Stromal cell of bone marrow (primary cell): ENCODE measurements at places on chromosomes 4 and X.

DNA sequence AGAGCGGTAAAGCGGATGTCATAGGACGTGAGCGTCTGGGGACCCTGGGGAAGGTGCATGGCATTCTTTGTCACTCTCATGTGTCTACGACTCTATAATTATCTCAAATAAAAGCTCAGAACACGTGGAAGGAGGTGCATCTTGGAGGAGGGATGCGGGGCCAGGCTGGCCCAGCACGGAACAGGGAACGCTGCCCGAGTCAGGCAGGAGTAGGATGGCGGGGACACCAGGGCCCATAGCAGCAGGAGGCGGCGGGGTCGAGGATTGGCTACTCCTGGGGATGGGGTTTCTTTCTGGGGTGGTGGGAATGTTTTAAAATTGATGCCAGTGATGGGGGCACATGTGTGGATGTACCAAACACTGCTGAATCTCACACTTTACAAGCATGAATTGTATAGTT, 5.4 kb upstream of the HTRA3 start:
- DNase-seq: no peak

DNA sequence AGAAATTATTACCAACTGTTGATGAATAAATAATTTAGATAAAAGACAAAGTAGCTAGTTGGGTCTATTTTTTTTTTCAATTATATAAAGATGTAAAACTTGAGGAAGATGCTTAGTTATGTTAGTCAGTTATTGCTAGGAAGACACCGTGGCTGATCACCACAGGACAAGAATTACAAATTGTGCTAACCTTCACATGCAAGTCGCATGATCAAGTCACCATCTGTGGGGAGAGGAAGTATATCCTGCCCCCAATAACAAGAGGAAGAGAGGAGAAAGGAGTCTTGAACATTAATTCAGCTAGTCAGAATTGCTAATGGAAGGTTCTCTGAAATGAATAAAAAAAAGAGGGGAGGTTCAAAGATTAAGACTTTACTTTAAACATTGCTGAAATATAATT, 52.3 kb downstream of the CPEB2 start:
- no peak for DNase-seq

DNA sequence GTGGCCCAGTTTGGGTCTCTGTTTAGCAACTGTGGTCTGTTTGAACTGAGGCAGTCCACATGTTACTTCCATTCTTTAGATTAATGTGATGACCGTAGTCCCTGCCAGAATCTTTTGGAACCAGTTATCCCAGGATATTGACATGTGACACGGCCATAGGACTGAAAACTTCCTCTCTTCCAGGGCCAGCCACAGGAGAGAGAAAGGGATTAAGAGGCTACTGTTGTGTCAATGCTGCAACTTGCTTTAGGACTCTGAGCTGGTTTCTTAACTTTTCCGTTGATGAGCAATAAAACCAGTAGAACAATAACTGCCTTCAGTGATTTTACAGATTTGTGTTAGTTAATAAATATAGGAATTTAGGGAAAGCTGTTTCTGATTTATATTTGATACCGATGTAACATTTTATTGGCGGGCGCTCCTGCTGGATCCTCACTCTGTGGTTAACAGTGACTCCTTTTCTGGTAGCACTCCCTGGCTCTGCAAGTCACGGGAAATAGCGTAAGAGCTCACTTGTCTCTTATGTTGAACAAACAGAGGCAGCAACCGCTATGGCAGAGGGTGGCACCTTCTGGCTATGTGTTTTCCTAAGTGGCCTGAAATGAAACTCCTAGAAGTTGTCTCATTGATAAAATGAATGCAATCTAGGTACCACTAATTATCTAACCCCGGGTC, 2.5 kb downstream of the TENM3 start:
- peak; percentile 13 for DNase-seq

GRCh38 chr4:182649698-182650477, 267.3 kb downstream of the DCTD start:
- DNase-seq: no peak

- DNase-seq: no peak
Measured at GRCh38 chr4:95044324-95044837, 286.6 kb downstream of the BMPR1B start.

GRCh38 chr4:70269674-70270073, 27.3 kb downstream of the CSN3 start:
- DNase-seq: no peak

- DNase-seq: no peak
Measured at GRCh38 chr4:181661923-181662322, 581.3 kb upstream of the TENM3 start.

DNA sequence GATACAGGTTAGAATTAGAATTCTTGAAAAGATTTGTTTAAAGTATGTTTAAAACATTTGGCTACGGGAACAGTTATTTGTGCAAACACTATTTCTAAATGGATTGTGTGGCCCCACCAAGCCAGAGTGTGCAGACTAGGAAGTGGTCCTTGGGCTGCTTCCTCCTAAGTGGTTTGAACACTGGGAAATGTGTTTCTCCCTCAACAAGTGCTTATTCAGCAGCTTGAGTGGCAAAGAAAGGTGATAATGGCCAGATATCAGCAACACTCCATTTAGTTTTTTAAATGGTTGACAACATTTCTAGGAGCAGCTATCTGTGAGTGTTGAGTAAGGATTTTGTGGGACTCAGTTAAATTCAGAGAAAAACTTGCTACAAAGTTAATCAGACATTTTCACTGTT, 141.4 kb upstream of the LNX1 start:
- DNase-seq: no peak

DNA sequence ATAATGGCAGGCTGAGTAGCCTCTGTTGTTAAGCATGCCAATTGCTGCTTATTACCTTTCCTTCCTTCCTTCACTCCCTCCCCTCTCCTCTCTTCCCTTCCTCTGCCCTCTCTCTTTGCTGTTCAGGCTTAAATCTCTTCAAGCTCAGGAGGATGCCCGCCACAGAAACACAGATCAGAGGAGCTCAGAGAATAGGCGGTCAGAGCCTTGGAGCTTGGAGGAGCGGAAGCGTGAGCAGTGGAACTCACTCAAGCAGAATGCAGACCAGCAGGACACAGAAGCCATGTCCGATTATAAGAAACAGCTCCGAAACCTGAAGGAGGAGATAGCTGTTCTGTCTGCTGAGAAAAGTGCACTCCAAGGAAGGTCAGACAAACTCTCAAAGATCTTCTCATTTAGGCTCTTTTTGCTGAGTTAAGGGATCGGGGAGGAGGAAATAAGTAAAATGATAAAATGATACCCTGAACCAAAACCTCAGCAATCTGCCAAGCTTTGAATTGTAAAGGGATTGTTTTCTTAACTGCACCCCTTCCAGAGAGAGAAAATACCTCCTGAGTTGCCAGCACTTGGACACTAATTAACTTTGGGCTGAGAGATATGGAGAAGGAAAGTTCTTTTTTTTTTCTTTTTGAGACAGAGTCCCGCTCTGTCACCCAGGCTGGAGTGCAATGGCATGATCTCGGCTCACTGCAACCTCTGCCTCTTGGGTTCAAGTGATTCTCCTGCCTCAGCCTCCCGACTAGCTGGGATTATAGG, 20.9 kb downstream of the SPATA18 start:
- no peak for DNase-seq

GRCh38 chr4:26692014-26692726, 108.3 kb downstream of the TBC1D19 start:
- DNase-seq: no peak

DNA sequence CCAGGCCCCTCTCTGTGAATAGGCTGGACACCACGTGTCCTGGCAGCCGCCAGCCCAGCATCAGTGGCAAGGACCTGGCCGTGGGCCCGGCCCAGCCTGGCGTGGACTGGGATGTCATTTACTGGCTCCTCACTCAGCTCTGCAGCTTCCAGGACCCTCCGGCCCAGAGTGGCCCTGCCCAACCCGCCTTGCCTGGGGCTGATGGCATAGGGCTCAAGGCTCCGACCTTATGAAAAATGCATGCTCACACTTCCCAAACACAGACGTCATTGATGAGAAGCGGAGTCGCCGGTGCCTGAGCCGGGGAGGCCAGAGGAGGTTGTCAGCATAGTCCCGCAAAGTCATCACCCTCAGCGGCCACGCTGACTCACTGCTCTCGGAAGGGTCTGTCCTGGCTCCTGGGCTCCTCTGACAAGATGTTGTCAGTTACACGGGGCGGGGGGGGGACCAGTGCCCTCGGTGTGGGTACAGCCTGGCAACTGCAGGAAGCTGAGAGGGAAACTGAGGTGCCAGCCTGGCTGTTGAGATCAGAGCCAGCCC, 14.3 kb downstream of the CFAP99 start:
- DNase-seq: no peak

- DNase-seq: peak; percentile 67
Measured at GRCh38 chr4:182975806-182976205, 58.6 kb upstream of the DCTD start.

GRCh38 chr4:64495946-64496345, 86.7 kb upstream of the TECRL start:
- no peak for DNase-seq

GRCh38 chr4:37604461-37604860, 81.7 kb downstream of the RELL1 start:
- no peak for DNase-seq

DNA sequence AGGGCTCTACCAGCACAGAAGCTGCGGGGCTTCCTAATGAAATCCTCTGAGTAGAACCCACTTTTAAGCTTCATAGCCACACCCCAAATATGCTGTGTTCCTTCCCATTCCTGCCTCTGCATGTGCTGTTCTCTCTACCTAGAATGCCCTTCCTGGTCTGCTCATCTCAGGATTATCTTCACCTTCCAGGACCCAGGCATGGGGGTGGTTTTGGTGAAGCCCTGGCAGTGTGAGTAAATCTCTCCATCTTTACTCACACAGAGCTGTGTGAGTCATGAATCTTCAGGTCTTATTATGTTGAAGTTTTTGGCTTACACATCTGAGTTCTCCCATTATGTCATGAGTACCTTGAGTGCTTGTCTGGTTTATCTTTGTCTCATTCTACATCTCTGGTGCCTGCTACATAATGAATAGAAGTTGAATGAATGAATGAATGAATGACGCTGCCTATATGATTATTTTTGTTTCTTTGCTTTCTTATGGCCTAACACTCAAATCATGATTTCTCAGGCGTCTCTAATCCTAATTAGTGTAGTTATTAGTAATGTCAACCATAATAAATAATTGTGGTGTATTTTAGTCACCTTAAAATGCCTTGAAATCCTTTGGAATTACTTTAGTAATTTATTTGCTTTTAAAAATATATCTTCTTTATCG, 41.9 kb downstream of the HADH start:
- DNase-seq: no peak

- no peak for DNase-seq
Measured at GRCh38 chr4:144703494-144703893, 57.5 kb downstream of the HHIP start.

DNA sequence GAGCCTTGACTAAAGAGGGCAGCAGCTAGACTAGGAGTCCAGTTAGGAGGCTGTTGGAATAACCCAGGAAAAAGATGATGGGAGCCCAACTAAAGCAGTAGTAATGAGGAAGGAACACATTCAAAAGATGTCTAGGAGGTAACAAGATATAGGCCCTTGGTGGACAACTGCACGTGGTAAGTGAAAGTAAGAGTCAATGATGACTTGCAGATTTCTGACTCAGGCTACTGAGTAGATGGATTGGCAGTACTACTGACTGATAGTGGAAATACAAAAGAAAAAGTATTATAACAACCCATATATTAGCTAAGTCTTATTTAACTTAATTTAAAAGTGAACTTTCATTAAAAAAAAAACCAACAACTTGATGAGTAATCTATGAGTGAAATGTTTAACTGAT, 74.0 kb downstream of the PAK3 start:
- DNase-seq: peak; percentile 3

DNA sequence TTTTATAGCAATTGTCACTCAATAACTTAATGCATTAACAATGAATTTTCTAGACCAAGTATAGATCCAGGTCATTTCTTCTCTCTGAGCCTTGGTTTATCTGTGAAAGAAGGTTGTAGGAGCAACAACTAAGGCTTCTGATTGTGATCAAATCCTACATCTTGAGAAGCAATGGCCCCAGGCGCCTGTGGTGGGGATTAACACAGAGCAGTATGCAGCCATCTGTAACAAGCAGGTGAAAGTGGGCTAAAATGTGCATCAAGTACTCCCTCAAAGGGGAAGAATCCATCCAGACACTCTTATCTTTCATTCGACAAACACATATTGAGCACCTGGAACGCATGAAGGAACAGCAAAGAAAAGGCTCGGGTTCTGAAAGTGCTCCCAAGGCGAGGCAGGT, 19.1 kb upstream of the SETD7 start:
- no peak for DNase-seq

- no peak for DNase-seq
Measured at GRCh38 chr4:177566691-177567090, 124.5 kb upstream of the AGA start.

DNA sequence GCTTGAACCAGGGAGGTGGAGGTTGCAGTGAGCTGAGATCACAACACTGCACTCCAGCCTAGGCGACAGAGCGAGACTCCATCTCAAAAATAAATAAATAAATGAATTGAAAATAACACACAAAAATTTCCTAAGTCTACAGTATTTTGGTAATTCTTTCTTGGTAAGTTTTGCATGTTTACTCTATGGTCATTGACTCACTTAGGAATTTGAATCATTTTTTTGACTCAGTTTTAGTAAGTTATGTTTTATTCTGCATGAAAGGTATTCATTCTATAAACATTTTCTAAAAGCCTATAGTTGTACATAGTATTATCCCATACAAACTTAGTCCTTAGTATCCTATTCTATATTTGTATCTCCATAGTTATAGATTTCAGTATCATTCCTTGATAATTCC, 772.9 kb upstream of the SLIT2 start:
- no peak for DNase-seq

DNA sequence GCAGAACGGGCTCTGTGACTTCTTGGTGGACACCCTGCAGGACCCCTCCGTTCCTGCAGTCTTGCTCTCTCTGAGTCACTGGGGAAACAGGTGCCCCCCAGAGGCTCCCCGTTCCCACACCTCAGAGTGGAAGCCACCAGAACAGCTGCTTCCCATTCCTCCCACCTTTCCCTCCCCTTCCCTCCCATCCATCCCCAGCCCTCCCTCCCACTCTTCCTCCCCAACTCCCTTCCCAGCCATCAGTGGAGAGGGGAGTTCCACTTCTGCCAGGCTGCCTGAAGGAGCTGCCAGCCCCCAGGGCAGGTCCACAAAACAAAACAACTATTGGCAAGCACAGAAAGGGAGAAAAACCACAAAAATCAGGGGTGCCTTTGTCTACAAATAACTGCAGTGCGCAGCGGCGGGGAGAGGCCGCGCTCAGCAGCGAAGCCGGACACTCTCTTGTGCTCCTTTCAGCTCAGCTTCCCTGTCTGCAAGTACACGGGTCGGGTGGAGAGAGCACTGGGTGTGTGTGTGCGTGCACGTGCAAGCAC, 8.1 kb downstream of the SSR4 start:
- DNase-seq: no peak

DNA sequence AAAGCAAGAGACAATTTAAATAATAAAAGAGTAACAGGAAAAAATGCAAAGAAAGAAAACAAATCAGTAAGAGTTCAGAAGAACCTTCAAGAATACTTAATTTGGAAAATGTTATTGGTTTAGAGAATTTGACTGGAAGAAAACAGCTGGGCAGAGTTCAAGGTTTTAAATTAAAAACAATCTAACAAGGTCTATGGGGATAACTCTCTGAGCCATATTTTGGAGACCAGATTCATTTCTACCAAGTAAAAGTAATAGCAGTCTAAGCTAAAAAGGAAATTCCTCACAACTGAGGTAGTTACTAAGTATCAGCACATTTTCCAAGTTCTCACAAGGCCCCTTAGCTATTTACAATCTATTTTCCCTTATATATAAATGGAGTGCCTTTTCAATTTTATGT, 82.4 kb upstream of the TFDP3 start:
- DNase-seq: no peak
